ENCODE measurements at places on chromosomes 16 and 17. TPM values are rescaled to one million over a fixed set of nuclear protein-coding genes. Genes with fewer than 3 reads are reported as not detected.

- DNase-seq: no peak
Observed at GRCh38 chr16:52034830-52035229, 512.1 kb downstream of the TOX3 start.

The SMIM36 gene
- total RNA-seq: not detected

The ABCC6 gene
- total RNA-seq: 0.88 TPM

DNA sequence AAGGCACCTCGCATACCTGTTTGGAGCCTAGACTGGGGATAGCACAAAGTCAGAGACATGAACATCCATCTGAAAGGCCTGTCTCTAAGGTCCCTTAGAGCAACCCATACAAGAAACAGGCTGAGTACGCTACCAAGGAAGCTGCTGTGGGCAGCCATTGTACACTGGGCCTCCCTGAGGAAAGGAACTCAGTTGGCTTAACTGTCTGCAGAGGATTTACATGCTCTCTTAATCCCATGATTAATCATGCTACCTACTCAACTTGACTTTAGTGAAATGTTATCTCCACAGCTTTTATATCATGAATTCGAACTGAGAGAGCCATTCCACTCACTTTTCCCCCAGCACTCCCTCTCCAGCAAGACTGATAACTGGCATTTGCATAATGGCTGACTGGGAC, 26.0 kb downstream of the PHLPP2 start:
- no peak for DNase-seq

The C17orf75 gene
- 24.1 TPM for total RNA-seq

The SBK1 gene
- 1.5 TPM for total RNA-seq

GRCh38 chr16:72012607-72013006, 4.1 kb downstream of the DHODH start:
- no peak for DNase-seq

DNA sequence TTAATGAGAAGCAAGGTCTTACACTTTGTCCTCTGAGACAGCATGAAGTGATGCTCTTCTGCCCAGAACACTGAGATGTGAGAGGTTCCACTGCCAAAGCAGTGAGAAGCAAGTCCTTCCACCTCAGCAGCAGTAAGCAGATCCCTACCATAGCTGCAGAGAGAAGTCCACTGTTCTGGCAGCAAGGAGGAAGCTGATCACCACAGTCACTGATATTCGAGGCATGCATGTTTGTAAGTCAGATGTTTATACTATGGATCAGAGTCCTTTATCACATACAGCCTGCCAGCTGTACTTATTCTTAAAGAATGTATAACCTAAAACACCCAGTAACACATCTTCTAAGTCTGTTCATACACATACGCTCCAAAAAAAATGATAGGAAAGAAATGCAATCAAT, 18.2 kb upstream of the METTL2A start:
- DNase-seq: no peak

The TP53TG3 gene
- not detected for total RNA-seq

- no peak for DNase-seq
Observed at GRCh38 chr17:21204935-21205334, 9.0 kb downstream of the TMEM11 start.

DNA sequence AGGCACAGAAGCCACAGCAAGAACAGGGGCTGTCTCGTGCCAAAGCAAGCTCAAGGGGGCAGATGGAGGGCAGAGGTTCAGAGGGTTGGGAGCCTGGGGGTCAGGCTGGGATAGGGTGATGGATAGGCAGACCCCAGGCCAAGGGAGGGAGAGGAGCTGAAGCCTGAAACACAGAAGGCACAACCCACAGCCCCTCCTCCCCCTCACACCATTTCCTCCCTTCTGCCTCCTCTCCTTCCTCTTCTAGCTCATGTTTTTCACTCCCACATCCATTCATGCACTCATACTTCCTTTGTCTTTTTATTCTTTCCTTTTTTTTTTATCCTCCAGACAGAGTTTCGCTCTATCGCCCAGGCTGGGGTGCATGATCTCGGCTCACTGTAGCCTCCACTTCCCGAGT, 61.1 kb downstream of the SOCS1 start:
- DNase-seq: no peak

- DNase-seq: no peak
Observed at GRCh38 chr17:75806822-75807500, 22.4 kb downstream of the UNK start.

The AOC2 gene
- total RNA-seq: 0.58 TPM

GRCh38 chr16:10888320-10888937, 11.4 kb downstream of the CIITA start:
- no peak for DNase-seq

The FOXN1 gene
- total RNA-seq: not detected

The PPP1R1B gene
- 0.54 TPM for total RNA-seq

DNA sequence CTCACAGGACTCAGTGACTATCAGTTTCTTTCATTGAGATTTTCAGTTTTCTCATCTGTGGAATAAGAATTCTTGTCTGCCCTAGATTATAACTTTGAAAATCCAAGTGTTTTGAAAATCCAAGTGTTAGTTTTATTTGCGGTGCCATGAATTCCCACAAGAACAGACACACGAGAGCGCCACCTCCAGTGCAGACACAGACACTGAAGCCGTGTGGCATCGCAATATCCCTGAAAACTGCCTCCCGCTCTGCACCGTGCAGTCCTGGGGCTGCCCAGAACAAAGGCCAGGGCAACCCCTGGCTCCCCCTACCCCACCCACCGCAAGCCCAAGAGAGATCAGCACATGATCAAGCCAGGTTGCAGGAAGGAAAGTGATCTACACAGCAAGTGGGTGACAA, 229.5 kb upstream of the ASIC2 start:
- DNase-seq: no peak

The TMEM114 gene
- total RNA-seq: not detected

The CCL13 gene
- 9.3 TPM for total RNA-seq

- DNase-seq: no peak
Observed at GRCh38 chr16:3536851-3537250, 36.0 kb downstream of the CLUAP1 start.

DNA sequence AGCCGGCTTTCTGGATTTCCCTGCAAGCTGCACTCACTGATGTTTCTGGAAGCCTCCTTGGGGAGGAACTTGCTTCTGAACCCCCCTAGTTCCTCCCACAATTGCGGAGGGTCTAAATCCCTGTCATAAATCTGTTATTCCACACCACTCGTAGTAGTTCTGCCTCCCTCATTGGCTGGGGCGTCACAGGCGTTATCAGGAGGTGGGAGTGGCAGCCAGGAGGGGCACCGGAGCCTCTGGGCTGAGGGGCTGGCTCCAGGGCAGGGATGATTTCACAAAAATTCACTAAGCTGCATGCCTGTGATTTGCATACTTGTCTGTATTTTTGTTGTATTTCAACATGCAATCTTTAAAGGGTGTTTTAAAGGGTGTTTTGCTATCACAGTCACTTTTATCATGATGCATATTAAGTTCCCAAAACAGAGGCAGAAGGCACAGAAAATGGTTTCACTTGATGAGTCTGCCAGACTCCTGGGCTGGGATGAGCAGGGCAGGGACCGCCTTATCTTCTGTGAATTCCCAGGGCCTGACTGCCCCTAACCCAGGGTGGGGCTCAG, 176.2 kb upstream of the FOXF1 start:
- DNase-seq: no peak

GRCh38 chr17:67606896-67607604, 110.7 kb upstream of the NOL11 start:
- no peak for DNase-seq

GRCh38 chr17:70344386-70345060, 175.2 kb downstream of the KCNJ2 start:
- no peak for DNase-seq

- no peak for DNase-seq
Observed at GRCh38 chr17:64085650-64086005, 44.3 kb downstream of the ERN1 start.

The TM4SF5 gene
- total RNA-seq: not detected

The SPATA22 gene
- 0.64 TPM for total RNA-seq

The FOXL1 gene
- total RNA-seq: 0.72 TPM

DNA sequence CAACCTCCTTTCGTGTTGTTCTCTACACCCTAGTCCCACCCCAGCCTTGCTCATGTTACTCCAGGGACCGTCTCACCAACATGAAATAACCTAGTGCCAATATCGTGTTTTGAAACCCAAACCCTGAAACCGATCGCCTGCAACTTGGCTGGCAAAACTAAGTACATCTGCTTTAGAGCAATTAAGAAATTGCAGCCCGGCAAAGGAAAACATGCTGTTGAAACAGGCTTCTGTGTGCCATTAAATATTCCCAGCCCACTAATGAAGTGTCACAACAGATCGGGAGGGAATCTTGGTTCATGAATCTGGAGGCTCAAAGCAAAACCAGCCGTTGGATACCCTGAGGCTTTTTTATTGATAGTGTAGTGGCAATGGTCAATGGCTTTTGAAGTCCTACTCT, 48.3 kb upstream of the GPR139 start:
- no peak for DNase-seq

The GSDMA gene
- total RNA-seq: not detected

DNA sequence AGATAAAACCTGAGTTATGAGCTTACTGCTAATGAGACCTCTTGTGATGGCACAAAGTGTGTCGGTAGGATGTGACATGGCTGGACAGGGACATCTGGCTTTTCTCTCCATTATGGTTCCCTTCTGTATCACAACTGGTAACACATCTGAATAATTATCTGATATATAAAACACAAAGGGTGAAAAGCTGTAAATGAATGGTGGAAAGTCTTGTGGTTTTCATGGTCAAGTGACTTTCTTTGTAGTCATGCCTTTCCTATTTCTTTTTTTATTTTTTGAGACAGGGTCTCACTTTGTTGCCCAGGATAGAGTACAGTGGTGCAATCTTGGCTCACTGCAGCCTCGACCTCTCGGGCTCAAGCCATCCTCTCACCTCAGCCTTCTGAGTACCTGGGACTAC, 35.3 kb upstream of the ZFHX3 start:
- DNase-seq: no peak

The CMTM1 gene
- 1.6 TPM for total RNA-seq

DNA sequence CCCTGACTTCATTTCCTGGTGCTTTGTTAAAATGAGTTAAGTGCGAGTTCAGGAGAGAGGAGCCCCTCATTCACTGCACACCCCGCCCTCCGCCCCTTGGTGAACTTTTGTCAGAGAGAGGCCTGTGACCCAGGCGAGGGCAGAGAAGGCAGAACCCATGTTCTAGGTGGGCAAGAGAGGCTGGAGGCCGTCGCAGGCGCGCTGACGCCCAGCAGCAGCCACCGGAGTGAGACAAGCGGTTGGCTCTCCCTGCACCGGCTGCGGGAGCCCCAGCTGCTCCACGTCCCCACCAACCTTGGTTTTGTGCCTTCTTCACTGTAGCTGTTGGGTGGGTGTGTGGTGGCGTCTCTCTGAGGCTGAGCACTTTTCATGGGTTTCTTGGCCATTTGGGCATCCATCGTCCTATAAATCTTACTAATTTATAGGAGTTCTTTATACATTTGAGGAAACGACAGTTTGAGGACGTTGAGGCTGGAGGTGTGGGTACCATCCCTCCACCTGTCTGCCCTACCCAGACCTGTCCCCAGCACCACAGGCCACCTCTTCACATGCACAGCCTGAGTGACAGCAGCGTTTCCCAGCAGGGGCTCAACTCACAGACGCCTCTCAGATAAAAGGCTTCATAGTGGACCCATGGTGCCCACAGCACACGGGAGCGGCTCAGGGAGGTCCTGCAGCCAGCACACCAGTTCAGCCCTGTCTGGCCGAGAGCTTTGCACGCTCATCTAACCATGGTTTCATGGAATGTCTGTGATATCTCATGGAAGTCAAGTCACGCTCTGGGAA, 45.2 kb upstream of the CBFA2T3 start:
- no peak for DNase-seq

- DNase-seq: no peak
Observed at GRCh38 chr17:28702026-28702751, 9.5 kb downstream of the PROCA1 start.
